ENCODE measurements at places on chromosomes 1 and 21.

DNA sequence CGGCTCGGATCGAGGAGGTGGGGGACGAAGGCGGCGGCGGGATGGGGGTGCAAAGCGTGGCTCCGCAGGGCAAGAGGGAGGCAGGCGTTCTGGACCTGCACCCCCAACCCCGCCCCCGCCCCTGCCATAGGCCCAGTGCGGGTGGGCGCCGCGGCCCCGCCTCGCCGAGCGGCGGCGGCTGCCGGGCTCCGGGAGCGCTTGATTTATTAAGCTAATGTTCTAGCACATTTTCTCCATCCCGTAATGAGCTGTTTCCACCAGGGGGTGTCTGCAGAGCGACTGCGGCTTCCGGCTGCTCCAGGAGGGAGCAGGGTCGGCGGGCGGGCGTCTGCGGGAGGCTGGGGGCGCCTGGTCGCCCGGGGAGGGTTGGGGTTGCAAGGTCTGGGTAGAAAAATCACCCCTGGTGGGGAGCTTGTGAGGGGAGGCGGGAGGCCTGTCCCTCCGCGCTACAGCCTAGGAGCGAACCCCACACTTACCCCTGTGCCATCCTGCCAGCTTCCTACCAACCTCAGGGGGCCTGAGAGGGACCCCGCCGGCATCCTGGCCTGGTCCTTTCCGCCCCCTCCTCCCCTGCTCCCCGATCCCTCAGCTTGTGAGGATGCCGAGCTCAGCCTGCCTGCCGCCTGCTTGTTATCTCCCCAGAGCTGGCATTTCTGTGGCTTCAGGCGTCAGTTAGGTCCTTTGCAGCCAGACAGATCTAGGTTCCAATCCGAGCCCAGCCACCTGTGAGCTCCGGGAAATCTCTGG lies 48.5 kb upstream of the ACOT11 start:
- DNase-seq: no peak

DNA sequence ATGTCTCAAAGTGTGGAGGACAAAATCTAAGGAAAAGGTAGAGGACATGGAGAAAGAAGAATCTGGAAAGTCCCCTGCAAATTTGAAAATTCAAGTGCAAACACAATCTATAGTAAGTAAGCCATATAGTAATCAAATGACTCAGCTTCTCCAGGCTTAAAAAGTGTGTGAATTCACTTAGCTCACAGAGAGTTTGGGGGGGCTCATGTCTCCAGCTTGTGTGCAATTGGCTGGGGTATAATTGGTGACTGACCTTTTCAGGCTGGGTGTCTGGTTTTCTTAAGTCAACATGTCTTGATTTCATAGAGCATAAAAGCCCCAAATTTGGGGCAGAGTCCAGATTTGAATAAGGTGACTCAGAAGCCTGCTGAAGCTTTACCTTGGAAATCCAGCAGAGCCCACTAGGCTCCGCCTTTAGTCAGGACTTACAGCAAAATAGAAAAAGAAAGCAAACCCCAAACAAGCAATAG lies 8.6 kb downstream of the CLDN14 start:
- no peak for DNase-seq

GRCh38 chr1:227234998-227235405 lies 83.3 kb downstream of the CDC42BPA start:
- DNase-seq: peak; percentile 70

DNA sequence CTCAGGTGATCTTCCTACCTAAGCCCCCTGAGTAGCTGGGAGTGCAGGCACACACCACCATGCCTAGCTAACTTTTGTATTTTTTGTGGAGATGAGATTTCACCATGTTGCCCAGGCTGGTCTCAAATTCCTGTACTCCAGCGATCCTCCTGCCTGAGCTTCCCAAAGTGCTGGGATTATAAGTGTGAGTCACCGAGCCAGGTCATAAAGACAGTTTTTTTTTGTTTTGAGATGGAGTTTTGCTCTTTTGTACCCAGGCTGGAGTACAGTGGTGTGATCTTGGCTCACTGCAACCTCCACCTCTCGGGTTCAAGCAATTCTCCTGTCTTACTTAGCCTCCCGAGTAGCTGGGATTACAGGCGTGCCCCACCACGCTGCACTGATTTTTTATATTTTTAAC lies 42.1 kb downstream of the KIF1B start:
- DNase-seq: peak; percentile 1

- no peak for DNase-seq
Observed at GRCh38 chr1:36761113-36761512, 273.2 kb downstream of the GRIK3 start.

GRCh38 chr1:201042779-201043461 lies 19.4 kb upstream of the KIF21B start:
- peak; percentile 55 for DNase-seq

DNA sequence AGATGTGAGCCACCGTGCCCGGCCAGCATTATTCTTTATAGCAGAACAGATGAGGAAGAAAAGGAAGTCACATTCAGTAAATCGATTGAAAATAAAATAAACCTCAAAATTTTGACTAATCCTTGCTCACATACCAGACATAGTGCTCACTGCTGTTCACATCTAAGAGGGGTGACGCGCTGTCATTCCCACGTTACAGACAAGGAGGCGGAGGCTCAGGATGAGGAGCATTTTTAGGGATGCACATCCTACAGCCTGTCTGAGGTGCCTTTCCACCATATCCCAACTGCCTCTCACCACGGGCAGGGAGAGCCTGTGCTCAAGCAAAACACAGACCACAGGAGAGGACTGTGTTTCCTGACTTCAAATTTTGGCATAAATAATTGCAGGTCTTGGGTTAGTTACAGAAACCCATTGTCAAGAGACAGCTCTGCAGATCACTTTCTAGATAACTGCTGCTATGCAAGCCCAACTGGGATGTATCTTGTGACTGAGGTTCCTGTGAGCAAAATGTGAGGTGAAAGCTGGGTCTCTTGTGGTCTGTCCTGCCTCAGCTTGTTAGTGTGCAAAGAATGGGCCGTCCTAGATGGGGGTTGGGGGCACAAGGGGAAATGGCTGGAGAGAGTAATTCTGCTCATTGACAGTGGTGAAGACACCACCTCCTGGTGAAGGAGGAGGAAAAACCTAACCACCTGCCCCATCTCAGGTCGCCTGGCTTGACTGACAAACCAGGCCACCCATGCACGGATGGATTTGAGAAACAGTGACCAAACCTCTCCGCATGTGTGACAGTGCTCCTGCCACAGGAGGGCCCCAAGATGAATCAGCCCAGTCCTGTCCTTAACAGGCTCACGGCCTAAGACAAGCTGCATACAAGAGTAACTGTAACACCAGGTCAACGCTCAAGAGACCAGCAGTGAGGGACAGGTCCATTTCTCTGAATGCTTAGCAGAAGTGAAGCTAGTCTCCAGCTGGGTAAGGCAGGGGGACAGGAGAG lies 8.2 kb downstream of the TNN start:
- no peak for DNase-seq

DNA sequence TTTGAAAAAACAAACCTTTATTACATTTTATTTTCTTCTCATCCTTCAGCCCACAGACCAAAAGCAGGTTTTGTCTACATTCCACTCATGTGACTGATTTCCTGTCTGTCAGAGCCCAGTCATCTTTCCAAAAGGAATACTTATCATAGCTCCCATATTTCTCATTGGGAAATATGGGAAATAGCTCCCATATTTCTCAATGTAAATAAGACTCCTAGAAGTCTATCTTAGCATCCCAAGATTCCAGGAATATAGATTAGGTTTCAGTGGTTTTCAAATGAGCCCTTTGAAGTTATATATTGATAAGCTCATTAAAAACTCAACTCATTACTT lies 19.1 kb upstream of the NRDC start:
- DNase-seq: peak; percentile 78

DNA sequence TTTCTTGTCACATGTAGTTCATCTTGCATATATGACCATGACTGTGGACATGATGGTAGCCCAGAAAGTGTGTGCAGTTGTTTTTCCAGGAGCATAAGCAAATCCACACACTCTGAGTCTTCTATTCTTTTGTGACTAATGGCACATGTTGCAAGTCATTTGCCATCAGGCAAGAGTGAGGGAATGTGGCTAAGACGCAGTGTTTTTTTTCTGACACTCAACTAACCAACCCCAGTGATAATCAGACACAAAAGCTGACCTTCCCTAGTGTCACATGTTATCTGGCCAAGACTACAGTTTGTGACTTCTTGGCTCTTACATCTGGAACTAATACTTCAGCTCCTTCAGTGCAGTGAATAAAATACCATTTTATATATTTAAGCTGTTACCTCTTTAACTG lies 108.8 kb downstream of the ITSN1 start:
- peak; percentile 40 for DNase-seq

DNA sequence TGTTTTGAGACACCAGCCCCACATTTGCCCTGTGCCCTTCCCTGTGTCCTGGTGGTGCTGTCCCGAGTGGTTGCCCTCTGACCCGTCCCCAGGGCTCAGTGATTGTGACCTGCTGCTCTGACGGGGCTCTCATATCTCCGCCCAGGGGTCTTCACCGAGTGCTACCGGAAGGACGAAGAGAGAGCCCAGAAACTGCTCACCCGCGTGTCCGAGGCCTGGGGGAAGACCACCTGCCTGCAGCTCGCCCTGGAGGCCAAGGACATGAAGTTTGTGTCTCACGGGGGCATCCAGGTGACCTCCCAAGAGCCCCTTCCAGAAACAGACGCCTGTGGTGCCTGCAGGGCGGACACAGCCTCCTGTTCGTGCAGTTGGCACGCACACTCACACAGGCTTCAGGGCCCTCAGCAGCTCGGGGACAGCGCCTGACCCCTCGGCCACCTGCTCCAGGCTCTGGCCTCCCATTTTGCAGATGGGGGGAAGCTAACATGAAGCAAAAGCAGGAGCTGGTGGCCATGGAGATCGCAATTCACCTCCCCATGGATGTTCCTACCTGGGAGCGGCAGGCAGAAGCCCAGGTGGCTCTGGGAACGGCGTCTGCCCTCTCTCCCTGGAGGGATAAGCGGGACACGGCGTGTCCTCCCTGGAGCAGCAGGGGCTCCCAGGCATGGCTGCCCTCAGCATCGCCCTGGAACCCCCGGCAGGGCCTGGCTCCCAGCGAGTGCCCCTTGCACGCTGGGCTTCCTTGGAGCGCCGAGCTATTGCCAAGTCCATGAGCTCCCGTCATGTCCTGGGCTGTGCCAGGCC lies 45.9 kb downstream of the TRPM2 start:
- DNase-seq: no peak

- no peak for DNase-seq
Observed at GRCh38 chr1:29953961-29954360, 717.6 kb downstream of the PTPRU start.

- peak; percentile 24 for DNase-seq
Observed at GRCh38 chr21:26881504-26882228, 36.5 kb upstream of the ADAMTS1 start.

- no peak for DNase-seq
Observed at GRCh38 chr1:12640237-12640957, 3.5 kb upstream of the AADACL4 start.

DNA sequence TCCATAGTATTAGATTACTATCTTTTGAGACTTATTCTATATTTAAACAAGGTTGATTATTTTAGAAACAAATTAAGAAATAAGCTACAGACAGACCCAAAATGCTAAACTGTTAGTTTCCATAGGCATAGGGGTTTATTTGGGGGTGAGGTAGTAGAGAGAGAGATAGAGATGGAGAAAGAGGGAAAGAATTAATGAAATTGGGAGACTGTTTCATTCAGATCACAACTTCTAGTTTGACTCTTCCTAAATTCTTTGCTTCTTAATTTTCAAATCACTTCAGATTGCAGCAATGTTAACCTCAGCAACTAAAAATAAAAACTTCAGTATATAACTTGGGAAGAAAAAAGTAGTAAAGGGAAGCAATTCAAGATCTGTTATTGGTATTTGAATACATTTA lies 3.4 kb downstream of the JUN start:
- peak; percentile 21 for DNase-seq

GRCh38 chr21:29664615-29665014 lies 275.2 kb downstream of the GRIK1 start:
- no peak for DNase-seq
